ENCODE measurements at places on chromosomes 13 and 19.
A peak's percentile ranks its signal among the peaks of the same experiment; 100 is the strongest.

GRCh38 chr13:86856991-86857390 lies 814.2 kb upstream of the SLITRK5 start:
- no peak for DNase-seq

DNA sequence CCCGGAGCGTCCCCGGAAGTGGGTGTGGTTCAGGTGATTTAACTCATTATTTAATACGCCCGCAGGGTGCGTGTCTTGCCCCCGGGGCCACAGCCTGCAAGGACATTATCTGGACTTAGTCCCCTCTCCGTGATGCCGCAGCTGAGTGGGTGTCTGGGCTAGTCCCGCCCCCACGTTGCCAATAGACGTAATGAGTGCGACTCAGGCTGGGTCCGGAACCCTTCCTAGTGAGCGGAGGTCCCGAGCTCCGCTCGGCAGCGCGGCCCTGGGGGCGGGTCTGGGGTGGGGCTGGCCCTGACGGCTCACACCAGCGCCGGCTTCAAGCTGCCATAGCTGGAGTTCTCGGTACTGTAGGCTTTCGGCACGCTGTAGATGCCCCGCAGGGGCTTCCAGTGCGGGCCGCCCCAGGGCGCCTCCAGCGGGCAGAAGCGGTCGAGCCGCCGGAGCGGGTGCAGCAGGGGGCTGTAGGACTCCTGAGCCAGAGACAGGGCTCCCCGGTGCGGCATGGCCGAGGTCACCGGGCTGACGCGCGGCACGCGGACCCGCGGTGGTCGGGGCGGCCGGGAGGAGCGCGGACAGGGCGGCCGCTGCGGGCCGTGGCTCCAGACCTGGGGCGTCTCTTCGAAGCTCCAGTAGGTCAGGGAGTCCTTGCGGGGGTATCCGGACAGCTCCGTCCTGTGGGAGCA lies 918 bp upstream of the LHB start:
- peak; percentile 73 for DNase-seq

DNA sequence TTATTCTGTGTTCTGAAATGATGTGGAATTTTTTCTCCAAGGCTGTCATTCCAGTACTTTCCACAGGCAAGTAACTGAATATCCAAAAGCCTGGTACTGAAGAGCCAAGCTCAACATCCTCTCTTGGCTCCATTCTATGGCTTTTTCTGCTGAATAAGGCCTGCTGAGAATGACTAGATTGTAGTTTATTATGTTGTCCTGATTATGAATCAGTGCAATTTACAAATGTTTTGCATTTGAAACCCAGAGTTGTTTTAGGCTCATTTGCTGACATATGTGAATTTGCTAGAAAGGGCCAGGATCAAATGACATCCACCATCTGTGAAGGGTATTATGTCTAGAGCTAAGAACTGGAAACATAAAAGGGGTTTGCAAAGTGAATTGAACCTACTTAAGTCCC lies 596.6 kb downstream of the KCTD12 start:
- DNase-seq = no peak

DNA sequence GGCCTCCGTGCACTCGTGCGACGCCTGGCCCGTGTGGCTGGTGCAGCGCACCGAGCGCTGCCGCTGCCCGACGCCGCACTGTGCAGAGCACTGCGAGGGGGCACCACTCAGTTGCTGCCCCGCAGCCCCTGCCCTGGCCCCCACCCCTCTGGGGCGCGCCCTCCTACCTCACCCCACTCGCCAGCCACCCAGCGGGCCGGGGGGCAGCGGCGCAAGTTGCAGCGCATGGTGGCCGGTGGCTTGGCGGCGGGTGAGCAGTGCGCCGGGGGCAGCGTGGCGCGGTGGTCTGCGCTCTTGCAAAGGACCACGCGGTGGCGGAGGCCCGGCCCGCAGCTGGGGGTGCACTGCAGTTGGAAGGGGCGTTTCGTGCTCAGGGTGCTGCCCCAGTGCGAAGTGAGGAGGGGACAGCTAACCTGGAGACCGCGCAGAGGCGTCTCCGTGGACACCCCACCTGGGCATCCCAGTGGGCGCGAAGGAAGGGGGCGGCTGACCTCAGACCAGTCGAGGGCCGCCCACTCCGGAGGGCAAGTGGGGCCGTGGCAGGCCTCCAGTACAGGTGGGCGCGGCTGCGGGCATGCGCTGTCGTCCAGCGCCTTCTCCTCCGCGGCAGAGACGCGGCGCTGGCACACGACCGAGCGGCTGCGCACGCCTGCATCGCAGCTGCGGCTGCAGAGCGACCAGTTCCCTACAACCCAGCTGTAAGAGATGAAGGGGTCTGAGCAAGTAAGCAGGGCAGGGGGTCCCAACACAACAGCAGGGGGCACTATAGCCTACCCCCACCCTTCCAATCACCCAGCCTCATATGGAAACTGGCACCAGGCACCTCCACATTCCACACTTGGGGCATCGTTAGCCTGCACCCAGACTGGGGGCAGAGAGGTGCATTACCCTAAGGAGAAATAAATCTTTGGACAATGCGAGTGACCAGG lies 8.0 kb upstream of the MYO1F start:
- DNase-seq = no peak

DNA sequence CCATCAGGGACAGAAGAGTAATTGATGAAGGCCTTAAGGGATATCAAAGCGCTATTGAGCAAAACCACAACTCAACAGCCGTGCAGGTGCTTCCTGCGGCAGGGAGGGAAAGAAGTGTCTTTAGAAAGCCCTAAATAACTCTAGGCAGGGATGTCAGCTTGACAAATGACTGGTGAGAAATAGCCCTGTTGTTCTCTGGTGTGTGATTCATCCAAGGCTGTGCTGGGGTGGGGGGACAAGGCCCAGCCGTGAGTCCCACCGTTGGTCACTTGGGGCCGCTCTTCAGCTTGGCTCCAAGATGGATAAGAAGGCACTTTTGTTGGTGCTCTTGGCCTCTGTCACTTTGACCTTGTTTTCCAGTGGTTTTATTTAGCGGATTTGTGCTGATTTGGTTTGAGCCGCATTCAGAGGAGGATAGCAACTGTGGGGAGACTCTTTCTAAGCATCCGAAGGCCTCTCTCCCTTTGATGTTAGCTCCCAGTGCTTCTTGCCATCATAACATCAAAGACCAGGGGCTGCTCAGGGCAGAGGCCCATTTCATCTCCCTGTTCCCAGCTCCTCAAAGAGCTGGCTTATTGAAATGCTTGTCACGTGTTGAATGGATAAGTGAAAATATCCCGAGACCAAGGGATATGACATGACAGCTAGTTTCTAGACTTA lies 130.3 kb upstream of the SERP2 start:
- no peak for DNase-seq

DNA sequence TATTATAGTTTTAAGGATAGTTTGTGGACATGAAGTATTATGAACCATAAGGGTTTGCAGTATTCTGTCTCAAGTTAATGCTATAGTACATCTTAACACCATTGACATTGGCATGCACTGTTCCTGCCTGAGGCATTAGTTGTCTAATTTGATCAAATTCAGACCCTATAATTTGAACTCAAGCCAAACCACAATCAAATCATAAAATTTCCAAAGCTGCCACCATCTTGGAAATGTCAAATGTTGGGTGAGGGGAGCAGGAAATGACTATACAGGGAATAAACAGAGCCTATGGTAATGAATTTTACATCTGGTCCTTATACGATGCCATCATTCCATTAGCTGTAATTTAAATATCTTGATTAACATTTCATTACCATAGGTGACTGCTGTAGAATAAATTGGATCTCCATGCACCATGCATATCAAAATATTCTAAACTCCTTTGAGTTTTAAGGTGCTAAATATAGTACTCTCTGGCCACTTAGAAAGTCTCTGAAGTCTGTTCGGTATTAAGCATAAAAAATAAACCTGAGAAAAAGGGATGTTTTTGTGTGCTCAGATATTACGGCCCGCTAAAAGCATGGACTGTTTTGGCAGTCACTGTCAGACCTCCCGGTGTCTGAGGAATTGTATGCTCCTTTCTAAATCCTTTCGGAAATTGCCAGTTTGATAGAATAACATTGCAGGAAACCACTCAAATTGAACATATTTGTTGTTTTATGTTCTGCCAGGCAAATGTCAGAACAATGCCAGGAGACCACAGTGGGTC lies 257.7 kb downstream of the SPRY2 start:
- no peak for DNase-seq
